Anterior cingulate cortex (tissue), 58 donors: ENCODE measurements at places on chromosomes 12 and 14.

GRCh38 chr12:84994426-84994825 lies 41.7 kb downstream of the TSPAN19 start:
- no peak for DNase-seq

- DNase-seq, result no peak
Measured at GRCh38 chr14:49581209-49582112, 4.7 kb downstream of the RPS29 start.

GRCh38 chr12:99192489-99192888 lies 455.1 kb upstream of the GARIN6 start:
- DNase-seq, result no peak

- DNase-seq, result no peak
Measured at GRCh38 chr12:66716522-66716921, 37.6 kb upstream of the GRIP1 start.

- DNase-seq, result no peak
Measured at GRCh38 chr12:130868412-130868811, 3.5 kb upstream of the RAN start.

DNA sequence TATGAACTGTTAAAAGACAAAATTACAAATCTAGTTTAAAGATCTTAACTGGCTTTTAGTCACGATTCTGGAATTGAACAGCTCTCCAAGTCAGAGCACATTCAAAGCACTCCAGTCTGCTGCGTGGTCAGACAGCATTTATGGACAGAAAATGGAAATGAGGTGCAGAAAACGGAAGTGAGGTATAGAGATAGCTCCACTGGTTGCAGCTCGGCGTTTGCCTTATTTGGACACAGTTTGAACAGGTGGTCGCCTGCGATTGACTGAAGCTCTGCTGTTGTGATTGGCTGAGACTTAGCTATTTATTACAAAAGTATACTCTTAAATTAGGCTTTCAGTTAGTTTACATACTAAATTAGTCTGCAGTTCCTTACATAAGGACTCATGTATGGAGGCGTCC lies 28.3 kb downstream of the TRIM9 start:
- DNase-seq, result peak; percentile 40

DNA sequence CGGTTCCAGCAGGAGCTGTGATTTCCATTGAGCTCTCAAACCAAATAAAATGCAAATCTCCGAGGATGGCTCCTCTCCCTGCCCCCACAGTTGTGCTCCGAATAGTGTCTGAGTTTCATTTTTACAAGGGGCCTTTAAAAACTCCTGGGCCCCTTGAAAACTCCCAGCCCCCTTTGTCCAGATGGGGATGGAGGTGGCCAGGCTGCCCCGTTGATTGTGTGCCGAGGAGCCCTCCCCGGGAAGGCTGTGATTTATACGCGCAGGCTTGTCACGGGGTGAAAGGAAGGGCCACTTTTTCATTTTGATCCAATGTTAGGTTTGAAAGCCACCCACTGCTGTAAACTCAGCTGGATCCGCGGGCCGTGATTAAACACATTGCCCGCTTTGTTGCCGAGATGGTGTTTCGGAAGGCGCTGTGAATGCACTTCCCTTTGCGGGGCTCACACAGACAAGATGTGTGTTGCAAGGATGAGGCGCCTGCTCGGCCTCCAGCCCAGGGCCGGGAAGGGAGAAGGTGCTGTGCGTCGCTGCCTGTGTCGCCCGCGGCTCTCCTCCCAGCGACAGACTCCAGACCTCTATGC lies 98.8 kb downstream of the TMEM132C start:
- peak; percentile 56 for DNase-seq

DNA sequence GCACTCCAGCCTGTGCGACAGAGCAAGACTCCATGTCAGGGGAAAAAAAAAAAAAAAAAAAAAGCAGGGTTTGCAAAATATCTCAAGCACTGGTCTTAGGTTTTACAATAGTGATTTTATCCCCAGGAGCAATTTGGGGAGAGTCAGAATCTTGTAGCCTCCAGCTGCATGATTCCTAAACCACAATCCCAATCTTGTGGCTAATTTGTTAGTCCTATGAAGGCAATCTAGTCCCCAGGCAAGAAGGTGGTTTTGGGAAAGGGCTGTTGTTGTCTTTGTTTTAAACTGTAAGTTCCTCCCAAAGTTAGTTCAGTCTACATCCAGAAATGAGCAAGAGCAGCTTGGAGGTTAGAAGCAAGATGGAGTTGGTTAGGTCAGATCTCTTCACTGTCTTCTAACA lies 135.7 kb downstream of the PLXNC1 start:
- DNase-seq, result no peak

DNA sequence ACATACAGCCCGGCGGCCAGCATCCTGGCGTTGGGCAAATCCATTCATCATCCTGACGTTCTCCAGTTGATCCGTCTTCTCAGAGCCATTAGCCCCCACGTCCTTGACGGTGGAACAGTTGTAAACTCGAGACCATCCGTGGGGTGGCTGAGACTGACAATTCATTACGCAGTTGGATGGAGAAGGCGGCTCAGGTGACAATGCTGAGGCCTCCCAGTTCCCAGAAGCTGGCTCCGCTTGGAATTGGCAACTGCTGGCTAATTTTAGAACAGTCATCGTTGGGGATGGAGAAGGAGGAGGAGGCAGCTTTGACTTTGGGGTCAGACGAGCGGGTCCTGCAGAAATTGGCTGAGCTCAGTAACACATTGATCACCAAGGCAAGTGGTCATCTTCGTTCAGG lies 186.5 kb downstream of the PHETA1 start:
- DNase-seq, result no peak

DNA sequence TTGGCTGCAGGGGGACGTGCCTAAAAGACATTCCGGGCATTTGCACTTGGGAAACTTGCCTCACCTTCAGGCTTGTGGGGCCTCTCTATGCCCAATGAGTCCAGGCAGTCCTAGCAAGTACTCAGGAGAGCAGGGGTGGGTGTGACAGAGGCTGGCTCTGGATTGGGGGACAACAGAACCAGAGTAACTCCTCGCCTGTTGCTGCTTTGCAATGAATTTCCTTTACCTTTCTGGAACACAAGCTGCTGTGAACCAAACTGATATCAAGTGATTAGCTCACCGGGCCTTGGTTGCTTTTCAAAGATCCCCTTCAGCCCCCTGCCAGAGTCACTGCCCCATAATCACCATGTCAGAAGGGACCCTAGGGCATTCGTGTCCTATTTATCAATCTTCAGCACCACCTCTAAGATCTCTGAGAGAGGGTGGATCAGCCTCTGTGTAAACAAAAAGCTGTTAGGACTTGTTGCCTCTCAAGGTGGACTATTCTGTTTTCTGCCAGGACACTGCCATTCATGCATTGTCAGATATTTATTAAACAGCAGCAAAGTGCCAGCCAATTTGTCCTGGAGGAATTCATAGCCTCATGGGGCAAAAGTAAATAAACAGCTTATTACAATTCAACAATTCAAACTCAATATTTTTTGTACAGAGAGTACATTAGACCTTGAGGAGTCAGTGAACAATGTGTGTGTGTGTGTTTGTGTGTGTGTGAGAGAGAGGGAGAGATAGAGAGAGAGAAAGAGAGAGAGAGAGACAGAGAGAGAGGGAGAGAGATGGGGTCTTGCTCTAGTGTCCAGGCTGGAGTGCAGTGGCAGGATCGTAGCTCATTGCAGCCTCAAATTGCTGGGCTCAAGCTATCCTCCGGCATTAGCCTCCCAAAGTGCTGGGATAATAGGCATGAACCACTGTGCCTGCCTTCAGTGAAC lies 11.3 kb downstream of the NFATC4 start:
- DNase-seq, result no peak

DNA sequence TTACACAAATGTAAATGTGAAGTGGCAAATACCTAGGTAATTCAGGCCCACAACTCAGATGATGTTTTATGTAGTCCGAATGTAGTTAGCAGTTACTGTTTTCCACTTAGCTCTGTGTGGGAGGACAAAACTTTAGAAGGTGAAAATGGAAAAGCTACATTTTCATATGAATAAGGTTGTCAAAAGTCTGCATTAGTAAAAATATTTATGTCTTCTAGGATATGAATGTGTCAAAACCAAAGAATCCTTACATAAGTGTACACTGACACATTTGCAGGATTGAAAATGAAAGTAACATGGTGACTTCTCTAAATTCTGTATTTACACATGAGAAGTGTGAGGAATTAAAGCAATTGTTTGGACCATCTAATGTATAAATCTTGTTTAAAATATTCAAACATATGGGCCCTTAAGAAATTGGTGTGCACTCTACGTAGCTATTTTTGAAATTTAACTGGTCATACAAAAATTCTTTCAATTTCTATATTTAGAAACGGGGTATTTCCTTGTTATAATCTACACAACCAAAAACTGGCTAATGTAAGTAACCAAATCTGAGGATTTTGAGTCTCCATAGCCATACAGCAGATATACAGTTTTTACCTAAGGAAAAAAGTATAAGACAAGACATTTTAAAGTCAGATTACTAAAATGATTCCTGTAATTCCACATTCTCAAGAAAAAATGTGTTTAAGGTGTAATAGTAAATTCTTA lies 5.4 kb downstream of the CDKN1B start:
- DNase-seq, result no peak

DNA sequence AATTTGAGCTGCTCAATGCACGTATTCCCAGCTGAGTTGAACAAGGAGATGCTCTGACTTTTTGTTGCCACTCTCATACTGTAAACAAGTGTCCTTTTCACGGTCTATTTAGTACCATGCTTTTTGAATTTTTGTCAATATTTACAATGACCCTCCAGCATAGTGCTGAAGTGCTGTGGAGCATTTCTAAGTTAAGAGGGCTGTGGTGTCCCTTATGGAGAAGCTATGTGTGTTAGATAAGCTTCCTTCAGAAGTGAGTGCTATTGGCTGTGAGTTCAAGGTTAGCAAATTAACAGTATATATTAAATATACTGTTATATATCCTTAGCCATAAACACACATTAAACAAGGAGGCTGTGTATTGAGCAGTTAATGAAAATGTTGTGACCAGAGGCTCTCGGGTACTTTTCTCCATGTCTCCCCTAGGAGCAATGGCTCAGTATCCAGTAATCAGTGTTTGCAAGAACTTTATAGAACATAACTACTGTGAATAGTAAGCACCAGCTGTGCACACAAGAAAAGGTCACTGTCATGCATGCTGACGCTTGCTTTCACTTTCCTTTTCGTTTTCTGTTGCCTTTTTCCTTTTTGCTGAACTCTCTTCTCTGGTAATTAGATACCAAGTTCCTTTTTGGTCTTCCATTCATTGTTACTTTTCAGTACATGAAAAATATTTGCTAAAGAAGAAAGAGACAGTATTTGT lies 187.2 kb upstream of the NEDD1 start:
- DNase-seq, result no peak

- no peak for DNase-seq
Measured at GRCh38 chr12:92482599-92482998, 220.2 kb upstream of the PLEKHG7 start.

- DNase-seq, result no peak
Measured at GRCh38 chr14:53042480-53042879, 91.6 kb upstream of the FERMT2 start.

DNA sequence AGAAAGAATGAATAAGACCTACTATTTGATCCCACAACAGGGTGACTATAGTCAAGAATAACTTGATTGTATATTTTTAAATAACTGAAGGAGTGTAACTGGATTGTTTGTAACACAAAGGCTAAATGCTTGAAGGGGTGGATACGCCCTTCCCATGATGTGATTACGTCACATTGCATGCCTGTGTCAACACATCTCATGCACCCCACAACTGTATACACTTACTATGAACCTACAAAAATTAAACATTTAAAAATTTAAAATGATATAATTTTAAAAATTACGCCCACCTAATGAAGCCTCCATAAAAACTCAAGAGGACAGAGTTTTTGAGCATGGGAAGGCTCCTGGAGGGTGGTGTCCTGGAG lies 94.5 kb downstream of the SCARB1 start:
- no peak for DNase-seq

DNA sequence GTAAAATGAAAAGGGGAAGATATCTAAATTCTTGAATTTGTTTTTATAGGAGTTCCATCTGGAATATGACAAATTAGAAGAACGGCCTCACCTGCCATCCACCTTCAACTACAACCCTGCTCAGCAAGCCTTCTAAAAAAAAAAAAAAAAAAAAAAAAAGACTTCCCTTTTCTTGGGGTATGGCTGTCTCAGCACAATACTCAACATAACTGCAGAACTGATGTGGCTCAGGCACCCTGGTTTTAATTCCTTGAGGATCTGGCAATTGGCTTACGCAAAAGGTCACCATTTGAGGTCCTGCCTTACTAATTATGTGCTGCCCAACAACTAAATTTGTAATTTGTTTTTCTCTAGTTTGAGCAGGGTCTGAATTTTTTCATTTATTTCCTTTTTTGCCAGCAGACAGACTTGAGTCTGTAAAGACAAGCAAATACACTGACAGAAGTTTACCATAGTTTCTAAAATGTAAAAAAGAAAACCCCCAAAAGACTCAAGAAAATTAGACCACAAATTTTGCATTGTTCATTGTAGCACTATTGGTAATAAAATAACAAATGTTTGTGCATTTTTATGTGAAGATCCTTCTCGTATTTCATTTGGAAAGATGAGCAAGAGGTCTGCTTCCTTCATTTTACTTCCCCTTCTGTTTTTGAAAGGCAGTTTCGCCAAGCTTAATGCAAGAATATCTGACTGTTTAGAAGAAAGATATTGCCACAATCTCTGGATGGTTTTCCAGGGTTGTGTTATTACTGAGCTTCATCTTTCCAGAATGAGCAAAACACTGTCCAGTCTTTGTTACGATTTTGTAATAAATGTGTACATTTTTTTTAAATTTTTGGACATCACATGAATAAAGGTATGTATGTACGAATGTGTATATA lies 12.1 kb upstream of the KCNMB4 start:
- DNase-seq, result no peak

GRCh38 chr12:108591267-108591980 lies 6.5 kb downstream of the TMEM119 start:
- DNase-seq, result no peak

DNA sequence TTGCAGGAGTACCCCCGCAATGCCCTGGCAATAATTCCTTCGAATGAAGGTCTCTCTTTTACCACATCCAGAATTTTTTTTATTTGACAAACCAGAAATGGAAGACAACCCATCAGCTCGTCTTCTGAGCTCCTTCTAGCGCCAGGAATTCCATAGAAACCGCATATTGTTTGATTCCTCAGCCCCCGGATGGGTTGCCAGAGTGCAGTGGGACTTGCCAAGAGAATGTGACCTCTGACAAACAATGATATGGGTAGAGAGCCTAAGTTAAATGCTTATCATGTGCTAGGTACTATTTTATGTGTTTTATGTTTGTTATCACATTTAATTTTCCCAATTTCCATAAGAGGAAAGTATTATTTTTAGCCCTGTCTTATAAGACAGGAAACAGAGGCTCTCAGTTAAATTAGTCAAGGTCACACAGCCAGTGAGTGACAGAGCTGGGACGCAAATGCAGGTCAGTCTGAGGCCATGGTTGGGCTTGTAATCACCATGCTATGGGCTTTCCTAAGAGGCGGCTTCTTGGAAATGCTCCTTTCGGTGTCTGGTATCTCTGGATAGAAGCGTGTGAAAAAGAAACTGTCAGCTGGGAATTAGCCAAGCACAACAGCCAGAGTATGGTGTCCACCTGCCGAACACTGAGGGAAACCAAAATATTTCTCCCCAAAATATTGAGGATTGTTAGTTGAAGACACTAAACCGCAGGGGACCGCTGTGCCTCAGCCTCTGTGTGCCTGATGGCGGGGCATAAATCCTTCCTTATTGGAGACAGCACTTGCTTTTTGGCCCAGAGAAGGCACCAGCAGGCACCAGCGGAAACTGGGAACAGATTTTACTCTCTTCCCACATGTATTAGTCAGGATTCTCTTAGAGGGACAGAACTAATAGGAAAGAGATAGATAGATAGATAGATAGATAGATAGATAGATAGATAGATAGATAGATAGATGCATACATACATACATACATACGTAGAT lies 29.4 kb upstream of the ETFBKMT start:
- no peak for DNase-seq

GRCh38 chr12:9039397-9039977 lies 50.1 kb downstream of the KLRG1 start:
- no peak for DNase-seq
